KBM-7 (cell line): ENCODE measurements at places on chromosomes 6 and 20.

DNA sequence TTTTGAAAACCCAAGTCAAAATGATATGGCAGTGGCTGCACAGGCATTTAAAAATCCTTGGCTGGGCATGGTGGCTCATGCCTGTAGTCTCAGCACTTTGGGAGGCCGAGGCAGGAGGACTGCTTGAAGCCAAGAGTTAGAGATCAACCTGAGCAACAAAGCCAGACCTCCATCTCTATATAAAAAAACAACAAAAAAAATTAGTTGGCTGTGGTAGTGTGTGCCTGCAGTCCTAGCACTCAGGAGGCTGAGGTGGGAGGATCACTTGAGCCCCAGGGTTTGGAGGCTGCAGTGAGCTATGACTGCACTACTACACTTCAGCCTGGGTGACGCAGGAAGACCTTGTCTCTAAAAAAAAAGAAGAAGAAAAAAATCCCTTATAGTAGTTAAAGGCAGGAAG lies 142.9 kb downstream of the MYB start:
- DNase-seq, result no peak

GRCh38 chr20:41984031-41984430 lies 365.9 kb upstream of the CHD6 start:
- DNase-seq, result no peak

GRCh38 chr6:55937261-55937947 lies 62.0 kb upstream of the BMP5 start:
- no peak for DNase-seq

DNA sequence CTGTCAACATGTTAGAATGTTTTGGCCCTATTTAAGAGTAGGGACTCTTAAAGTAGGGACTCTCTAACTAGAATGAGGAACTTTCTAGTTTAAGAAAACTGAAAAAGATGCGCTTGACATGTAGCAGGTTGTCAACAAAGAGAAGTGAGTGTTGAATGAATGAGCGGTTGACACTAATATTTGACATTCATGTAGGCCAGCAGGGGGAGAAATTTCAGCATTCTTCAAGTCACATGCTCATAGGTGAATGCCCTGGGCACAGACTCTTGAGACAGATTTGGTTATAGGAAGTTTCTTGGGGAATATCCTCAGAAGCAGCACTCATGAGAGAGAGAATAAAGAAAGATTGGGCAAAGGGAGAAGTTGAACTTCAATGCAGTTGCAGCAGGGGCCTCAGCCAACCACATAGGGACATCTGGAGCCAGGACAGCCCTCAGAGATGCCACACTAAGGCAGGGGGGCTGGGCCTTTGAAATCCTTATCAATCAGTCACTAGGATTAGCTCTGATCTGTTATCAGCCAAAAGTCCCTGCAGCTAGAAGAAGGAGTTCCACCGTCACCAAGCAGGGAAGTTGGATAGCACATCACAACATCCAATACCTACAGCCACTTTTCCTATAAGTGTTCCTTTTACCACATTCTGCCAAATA lies 145.1 kb upstream of the FKBP1C start:
- peak; percentile 8 for DNase-seq

- DNase-seq, result peak; percentile 42
Observed at GRCh38 chr6:10951675-10952282, 64.9 kb downstream of the SYCP2L start.

DNA sequence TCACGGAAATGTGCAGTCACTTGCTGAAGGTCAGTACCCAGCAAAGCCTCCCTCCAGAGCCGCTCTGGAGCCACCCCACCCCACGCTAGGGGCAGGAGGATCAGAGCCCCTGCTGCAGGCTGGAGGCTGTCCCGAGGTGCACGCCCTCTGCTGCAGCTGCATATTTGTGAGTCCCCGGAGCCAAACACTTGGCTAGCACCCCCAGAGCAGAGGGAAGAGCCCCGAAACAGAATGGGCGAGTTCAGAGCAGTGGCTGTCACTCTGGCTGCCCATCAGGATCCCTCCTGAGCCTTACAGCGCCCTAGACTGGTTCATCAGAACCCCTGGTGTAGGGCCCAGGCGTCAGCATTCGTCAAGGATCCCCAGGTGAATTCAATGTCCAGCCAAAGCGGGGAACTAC lies 9.5 kb upstream of the TULP1 start:
- no peak for DNase-seq

DNA sequence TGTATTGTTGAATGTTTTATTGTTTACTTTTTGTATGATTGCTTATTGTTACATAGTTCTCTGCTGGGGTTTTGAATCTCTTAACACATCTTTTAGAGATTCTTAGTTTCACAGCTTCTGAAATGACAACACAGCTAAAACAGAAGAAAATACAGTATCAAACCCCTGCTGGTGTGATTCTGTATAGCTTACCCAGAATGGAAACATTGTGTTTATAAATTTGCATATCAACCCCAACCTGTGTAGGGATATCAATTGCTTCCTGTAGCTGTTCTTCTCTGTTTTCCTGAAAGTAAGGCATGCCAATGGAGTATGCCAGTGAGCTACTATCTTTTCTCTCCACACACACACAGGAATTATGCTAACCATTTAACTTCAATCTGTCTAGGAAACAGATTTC lies 64.3 kb upstream of the ID4 start:
- no peak for DNase-seq

GRCh38 chr6:11538052-11538818 lies 686 bp downstream of the TMEM170B start:
- peak; percentile 72 for DNase-seq

DNA sequence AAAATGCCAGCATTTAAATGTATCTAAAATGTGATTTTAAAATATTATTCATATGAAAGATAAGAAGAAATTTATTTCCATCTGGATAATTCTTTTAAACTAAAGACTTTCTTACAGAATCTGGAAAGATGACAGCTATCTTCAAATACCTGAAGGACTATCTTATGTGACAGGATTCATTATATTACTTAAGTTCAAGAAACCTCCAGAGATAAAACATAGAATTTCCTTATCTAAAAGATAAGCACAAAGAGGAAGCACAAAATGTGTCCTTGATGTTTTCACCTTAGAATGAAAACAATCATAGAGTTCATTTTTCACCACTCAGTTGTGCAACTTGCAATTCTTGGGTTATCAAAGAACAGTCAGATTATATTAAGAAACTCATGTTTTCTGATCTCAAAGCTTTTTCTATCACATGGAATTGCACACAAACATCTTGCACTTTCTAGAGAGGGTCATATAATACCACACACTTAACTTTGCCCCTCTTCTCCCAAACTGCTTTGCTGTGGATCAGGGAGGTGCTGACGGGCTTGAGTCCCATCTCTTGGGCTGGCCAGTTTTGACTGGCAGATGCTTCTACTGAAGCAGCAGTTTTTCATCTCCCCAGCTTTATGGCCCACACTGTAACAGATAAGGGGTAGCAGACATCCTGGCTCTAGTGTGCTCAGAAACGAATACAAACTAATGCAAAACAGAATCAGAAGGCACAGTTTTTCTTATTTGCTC lies 467.4 kb downstream of the CDC5L start:
- no peak for DNase-seq

- no peak for DNase-seq
Observed at GRCh38 chr6:154721460-154721859, 11.8 kb upstream of the SCAF8 start.

GRCh38 chr6:25628471-25629197 lies 23.4 kb upstream of the SCGN start:
- DNase-seq, result no peak

DNA sequence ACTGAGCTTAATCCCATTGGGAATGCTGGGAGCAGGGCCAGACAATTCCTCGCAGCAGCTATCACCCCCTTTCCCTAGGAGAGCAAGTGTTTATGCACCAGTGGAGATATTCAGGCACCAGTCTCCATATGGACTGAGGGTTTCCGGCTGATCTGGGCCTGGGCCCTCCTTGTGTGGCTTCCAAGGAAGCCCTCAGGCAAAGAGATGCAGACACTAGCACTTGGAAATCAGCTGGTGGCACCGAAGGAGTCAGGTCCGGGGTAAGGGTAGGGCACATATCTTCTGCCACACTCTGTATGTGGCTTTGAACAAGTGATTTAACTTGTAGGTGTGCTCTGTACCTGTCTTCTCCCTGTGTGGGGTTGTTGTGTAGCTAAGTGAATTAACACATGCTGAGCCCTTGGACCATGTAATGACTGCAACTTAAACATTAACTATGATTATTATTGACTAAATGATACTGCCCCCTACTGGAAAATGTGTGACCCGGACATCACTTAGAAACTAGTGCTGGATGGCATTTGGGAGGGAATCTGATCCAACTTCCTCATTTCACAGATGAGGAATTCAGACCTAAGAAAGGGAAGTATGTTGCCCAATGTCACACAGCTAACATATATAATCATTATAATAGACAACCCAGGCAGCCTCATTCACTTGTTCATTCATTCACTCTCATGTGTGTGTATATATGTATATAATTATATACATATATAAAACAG lies 19.3 kb upstream of the WFDC2 start:
- peak; percentile 93 for DNase-seq

DNA sequence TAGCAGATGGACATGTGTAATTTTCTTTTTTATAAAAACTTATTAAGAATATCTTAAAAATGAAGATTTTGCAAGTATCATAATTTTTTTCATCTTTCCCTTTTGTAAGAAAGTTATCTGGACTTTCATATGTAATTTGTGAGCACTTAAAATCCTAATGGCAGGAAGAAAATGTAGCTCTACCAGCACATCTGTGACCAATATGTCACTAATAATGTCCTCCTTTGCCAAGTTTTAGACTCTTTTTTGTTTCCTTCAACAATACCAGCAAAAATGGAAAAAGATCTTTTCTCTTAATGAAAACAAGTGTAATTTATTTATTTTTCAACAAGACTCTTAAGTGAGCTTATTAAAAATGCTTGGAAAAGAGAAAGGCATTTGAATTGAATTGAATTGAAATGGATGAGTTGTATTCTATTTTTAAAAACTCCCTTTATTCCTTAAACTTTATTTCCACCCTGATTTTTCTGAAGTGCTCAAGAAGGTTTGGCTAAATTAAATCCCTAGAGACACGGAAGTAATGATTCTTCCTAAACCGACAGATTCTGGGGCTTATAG lies 110.7 kb downstream of the KIF6 start:
- DNase-seq, result no peak

- no peak for DNase-seq
Observed at GRCh38 chr20:11807054-11808048, 110.3 kb upstream of the BTBD3 start.

- no peak for DNase-seq
Observed at GRCh38 chr6:71465096-71465495, 176.5 kb downstream of the OGFRL1 start.

GRCh38 chr6:82616386-82617028 lies 252.9 kb downstream of the TPBG start:
- no peak for DNase-seq

GRCh38 chr6:72324591-72324990 lies 297.3 kb upstream of the KCNQ5 start:
- DNase-seq, result no peak

DNA sequence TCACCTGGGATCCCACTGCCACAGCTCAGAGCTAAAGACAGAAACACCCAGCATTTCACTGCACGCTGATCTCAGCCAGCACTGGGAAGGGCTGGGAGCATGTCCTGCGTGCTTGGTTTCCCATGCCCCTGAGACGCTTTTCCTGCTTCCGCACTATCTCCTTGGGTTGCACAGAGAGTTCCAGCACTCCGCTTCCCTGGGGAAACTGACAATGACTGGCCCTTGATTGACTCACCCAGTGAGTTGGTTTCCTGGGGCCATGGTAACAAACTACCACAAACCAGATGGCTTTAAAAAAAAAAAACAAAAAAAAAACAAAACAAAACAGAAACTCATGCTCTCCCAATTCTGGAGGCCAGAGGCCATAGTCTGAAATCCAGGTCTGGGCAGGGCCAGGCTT lies 14.8 kb upstream of the MAS1L start:
- DNase-seq, result no peak

DNA sequence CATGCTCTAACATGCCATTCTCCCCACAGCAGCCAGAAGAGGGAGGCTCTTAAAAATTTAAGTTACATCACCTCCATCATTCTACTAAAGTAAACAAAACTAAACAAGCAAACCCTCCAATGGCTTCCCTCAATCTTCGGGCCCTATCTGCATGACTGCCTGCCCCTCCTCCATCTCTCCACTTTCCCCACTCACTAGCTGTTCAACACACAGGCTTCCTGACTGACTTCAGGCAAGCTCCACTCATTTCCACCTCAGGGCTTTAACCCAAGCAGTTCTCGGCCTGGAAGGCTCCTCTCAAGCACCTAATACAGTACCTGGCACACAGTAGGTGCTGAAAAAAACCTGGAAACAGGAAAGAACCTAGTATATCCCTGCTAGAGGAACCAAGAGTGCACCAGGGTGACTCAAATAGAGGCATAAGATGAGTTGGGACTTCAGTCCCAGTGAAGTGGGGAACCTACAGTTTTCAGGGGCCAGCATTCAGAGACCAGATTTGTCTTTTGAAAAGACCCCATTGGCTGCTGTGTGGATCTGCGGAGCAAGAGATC lies 2.8 kb downstream of the AHCY start:
- DNase-seq, result no peak

DNA sequence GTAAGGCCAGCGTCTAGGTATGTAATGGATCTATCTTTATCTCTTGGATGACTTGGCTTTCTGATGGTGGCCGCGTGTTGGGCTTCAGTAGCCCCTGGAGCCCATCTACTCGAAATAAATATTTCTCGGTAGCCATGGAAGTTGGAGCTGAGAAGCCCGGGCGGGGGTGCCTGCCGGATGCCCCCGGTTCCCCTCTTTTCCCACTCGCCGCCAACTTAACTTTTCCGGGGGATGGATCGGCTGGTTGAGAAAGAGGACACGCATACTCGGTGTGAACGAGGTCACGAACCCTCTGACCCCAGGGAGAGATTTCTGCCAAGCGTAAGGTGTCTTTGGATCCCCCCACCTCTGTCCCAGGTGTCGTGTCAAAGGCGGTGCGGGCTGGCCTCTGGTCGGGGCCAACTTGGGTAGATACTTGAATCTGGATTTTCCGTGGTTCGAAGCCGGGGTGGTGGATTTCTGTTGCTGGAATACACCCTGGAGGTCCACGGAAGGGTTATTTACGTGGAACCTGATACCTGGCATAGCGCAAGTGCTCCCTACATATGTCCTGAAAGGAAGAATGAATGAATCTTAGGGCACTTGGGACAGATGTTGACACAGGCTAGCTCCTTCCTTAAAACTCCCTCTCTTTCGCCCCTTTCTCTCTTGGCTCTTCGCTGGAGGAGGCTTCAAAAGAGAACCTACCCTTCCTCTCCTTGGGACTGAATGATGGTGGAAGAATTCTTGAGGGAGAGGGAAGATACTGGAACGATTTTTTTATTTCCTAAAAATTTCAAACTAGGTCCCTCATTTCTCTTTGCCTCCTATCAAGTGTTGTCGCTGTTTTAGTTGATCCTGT lies 996 bp downstream of the DOK5 start:
- no peak for DNase-seq

DNA sequence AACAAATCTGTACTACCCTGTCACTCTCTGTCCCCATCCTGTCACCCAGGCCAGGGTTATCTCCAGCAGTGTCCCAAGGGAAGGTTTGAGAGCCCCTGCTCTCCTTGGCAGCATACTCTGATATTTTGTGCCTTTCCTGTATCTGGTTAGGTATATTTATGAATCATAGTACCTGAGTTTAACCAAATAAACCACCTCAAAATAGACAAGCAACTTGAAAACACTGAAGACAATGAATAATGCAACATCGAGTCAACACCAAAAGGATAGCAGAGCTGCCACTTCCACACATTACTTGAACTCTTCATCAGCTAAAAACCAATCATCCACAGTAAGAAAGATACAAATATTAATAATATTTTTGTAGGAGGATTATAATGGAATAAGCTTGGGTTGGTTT lies 142.6 kb upstream of the TAB2 start:
- no peak for DNase-seq
